ENCODE measurements at places on chromosomes 6 and 20. TPM values are rescaled to one million over a fixed set of nuclear protein-coding genes. Genes with fewer than 3 reads are reported as not detected.

GRCh38 chr6:49514571-49515484 is 15.1 kb downstream of the GLYATL3 start:
- DNase-seq, result no peak

The CALHM5 gene
- 0.37 TPM for total RNA-seq

The KHDC1L gene
- not detected for total RNA-seq

DNA sequence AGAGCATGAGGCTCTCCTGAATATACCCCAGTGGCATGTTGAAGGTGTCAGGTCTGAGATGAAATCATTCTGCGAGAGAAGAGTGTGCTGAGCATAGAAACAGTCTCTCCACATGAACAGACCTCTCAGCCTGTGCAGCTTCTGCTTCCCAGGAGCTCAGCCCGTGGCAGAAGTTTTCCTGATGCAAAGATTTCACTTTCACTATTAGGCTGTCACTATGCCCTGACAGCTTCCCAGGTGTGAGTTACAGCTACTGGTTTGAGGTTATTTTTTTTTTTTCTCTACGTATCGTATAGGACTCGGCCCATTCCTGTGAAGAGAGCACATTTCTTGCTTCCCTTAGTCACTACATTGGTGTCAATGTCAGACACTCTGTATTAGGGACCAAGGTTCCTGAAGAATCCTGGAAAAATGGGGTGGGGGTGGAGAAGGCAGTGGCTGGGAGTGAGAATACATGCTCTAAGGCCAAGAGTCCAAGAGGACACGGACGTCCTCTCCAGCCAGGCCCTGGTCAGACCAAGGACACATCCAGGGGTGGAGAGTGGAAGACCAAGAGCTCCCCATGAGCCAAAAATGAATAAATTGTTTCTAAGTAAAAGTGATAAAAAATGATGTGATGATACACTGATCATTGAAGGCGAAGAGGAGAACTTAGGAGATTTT is 121.2 kb upstream of the AKAP12 start:
- no peak for DNase-seq

DNA sequence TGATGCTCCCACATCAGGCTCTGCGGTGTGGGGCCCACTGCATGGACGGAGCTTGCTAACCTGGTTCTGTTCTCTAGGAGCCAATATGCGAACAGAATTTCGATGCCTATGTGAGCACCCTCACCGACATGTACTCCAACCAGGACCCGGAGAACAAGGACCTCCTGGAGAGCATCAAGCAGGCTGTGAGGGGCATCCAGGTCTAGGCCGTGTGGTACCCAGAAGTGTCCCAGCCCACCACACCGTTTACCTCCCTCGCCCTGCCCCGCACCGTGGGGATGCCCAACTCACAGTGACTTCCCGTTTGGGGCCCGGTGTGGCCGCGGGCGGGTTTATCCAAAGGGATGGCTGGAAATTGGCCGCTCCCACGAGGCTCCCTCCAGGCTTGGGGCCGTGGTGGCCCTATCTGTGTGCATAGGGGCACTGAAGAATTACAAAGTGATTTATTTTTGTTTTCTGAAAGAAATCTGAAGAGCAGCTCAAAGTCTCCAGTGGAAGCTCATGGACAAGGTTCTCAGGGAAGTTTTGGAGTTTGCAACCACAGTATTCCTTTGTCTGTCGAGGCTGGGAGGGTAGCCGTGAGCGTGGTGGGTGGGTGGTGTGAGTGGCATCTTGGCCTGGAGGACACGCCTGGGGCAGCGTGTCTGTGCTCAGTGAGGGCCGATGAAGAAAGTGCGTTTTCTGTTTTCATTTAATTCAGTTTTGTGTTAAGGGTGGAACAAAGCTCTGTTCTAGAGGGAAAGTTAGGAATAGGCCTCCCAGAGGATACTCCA is 15.1 kb upstream of the PCMTD2 start:
- no peak for DNase-seq

The ACTL10 gene
- 8.0 TPM for total RNA-seq
